Vein endothelial cell (primary cell): ENCODE measurements at places on chromosomes 7 and 10. TPM values are rescaled to one million over a fixed set of nuclear protein-coding genes. Genes with fewer than 3 reads are reported as not detected.

Gene CWF19L1
- 37.4 and 37.6 TPM in 2 replicates for total RNA-seq

Gene METTL27
- 0.98 TPM in 1 of 2 replicates, not detected in the other for total RNA-seq

Gene CPA1
- not detected in 2 replicates for total RNA-seq

Gene SHH
- under 0.01 and 0.33 TPM in 2 replicates for total RNA-seq

Gene SLC13A4
- not detected in 2 replicates for total RNA-seq

Gene LLCFC1
- total RNA-seq = not detected in 2 replicates

Gene PVRIG
- not detected in 2 replicates for total RNA-seq

Gene UNCX
- not detected in 2 replicates for total RNA-seq

Gene NODAL
- total RNA-seq = not detected in 2 replicates
